ENCODE measurements at places on chromosomes 16 and 17.

DNA sequence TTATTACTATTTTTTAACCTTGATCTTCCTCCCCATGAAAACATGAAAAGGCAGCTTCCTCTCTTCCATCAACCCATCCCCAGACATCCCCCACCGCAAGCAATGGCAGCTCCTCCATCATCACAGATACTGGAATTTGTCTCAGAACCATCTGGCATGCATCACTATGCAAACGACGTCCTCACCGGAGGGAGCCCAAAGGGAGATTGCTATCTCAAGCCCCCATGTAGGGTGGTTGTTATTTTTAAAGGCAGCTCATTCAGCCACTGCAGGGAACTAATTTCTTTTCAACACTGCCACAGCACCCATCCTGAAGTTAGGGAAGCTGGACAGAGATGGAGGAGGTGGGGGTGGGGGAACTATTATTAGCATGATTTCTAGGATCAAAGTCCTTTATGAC is 222.5 kb downstream of the FOXL1 start:
- DNase-seq = no peak

GRCh38 chr16:71924710-71925109 is 29.4 kb downstream of the IST1 start:
- no peak for DNase-seq

DNA sequence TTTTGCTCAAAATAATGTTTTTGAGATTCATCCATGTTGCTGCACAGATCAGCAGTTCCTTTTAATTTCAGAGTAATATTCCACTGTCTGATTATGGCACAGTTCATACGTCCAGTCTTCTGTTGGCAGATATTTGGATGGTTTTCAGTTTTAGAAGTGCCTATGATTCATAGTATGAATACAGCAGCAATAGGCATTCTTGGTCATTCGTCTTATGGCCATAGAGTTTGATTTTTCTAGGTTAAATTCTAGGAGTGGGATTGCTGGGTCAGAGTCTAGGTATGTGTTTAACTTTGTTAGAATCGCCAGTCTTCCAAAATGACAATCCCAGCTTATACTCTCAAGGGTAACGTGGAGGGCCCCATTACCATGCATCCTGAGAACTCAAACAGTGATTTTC is 11.5 kb upstream of the IL34 start:
- DNase-seq = no peak

DNA sequence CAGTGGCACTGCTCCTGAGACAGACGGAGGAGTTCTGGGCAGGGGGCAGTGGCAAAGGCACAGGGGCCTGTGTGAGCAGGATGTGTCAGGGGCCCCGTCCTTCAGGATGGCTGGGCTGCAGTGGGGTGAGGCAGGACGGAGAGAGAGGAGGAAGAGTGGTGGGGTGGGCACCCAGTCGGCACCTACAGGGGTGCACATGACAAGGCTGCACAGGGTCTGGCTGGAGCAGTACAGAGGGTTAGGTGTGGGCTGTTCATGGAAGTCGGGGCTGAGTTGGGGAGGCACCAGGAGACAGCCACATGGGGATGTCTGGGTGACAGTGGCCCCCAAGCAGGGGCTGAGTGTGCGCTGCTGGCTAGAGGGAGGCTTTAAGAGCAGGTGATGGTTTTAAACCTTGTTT is 106.0 kb downstream of the RAB11FIP4 start:
- DNase-seq = no peak

DNA sequence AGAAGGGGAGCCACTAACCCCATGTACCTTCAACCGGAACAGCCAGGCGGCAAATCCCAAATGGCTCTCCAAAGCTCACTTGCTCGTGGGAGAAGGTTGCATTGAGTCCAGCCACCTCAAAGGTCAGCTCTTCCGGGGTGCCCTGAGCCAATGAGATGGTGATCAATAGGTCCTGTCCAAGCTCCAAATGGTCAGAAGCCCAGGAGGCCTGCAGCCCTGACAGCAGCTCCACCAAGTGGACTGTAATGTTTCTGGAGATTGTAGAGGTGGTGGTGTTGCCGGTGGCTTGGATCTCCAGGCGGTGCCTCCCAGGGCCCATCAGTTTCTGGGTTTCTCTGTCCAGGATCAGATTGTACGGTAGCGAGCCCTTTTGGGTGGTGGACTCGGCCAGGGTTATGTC is 39.9 kb upstream of the BCO1 start:
- DNase-seq = no peak

DNA sequence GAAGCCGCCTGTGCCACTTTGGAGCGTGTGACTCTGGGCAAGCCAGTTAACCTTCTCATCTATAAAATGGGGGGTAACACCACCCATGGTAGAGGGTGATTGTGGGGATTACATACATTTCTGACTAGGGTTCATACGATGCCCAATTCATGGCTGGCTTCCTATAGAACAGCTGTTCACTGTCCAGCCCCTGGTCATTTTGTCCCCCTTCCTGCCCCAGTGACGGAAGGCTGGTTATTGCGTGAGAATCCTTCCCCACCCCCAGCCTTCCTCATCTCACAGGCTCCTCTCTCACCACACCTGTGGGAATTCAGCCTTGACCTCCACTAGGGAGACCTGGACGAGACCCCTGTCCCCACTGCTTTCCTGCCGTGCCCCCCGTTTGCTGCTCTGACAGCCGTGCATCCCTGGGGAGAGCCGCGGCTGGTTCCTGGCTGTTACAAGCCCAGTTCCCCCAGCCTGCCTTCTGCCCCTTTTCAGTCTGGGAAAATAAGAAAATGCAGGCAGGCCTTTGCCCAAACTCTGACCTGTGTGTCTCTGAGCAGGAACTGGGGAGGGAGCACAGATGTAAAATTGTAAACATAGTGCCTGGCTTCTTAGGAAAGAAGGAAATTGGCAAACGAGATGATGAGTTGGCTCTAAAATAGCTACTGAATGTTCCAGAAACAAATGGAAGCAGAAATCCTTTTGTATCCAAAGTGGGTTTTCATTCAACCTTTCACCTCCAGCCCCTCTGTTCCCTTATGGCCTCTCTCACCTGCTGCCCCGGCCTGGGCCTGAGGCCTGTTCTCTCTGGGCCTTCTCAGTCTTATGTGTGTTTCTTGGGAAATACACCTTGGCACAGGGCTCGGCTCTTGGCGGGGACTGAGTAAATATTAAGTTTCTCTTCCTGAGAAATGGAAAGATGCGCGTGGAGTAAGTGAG is 67.3 kb downstream of the OR1D5 start:
- DNase-seq = no peak

DNA sequence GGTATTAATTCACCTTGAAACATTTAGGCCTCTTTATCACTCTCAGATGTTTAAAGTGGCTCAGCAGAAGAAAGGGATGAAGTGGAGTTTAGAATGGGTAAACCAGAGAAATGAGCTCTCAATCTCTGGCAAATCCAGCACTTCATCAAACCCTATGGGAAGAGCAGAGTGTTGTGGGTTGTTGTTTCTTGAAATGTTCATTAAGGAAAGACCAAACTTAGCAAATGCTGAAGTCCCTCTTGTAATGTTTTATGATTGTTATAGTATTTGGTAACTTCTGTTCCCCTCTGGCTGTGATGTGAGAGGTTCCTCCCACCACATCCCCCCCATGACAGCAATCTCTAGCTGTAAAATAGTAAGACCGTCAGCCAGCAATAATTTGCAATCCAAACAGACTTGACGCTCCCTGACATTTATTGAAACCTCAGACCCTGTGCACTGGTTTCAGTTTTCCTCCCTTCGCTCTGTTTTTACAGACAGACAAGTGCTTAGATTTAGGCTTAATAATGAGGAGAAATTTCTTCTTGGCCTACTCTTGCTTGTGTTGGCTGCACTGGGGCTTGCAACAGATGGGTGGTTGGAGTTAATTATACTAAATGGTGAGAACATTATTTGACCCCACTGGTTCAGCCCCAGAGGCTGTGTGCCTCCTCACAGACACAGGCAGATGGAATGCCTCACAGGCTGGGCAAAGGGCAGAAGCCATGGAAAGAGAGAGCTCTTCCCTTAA is 609.4 kb upstream of the SOX9 start:
- no peak for DNase-seq

- DNase-seq = no peak
These were observed 6.7 kb downstream of the PERCC1 start for GRCh38 chr16:1437606-1438005.

GRCh38 chr17:4405038-4405669 is 28.6 kb upstream of the SPNS3 start:
- DNase-seq = no peak

- peak; percentile 34 for DNase-seq
These were observed 10.1 kb upstream of the STAC2 start for GRCh38 chr17:39235555-39236449.

DNA sequence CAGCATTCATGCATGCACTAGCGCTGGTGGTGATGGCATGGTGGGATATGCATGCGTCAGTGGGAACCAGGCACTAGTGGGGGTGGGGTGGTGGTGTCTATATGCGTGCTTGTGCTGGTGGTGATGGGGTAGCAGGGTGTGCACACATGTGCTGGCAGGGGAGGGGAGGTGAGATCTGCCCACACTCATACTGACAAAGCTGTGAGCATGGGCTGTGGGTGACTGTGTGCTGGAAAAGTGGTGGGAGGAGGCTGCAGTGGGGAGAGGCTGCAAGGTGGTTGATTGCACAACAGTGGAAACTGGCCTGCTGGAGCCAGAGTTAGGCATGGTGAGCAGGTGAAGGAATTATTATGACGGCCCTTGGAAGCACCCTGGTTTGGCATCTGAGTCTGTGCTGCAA is 31.3 kb upstream of the TEKT1 start:
- peak; percentile 4 for DNase-seq

DNA sequence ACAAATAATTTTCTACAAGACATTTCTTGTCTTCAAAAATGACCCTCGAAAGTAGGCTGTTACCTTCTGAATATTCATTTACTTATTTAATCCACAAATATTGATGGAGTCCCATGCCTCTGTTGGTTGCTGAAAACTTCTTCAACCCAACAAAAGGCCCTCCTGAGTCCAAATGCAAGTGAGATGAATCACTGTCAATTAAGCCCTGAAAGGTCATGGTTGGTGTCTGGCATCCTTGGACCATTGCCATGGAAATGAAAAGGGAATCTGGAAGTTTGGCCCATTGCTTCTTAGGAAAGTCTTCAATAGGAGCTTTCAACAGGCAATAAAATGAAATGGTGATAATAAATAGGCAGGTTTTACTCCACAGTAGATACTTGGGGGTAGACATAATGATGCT is 364.7 kb upstream of the DYNLRB2 start:
- DNase-seq = no peak

GRCh38 chr16:63617047-63617989 is 1504.5 kb downstream of the CDH11 start:
- DNase-seq = no peak

DNA sequence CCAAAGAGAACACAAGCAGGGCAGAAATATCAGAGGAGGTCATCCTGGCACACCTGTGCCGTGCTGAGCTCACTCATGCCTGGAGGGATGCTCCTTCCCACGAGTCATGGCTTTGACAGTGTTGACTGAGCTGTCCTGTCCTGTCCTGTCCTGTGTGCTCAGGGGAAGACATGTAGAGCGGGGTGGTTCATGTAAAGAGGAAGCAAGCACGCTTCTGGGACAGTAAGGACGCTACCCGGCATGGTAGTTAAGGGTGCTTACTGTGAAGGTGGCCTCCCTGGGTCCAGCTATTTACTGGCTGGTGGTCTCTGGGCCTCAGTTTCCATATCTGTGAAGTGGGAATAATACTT is 398 bp downstream of the LGALS9 start:
- DNase-seq = no peak

GRCh38 chr16:19116711-19117449 is 3.1 kb downstream of the ITPRIPL2 start:
- no peak for DNase-seq

DNA sequence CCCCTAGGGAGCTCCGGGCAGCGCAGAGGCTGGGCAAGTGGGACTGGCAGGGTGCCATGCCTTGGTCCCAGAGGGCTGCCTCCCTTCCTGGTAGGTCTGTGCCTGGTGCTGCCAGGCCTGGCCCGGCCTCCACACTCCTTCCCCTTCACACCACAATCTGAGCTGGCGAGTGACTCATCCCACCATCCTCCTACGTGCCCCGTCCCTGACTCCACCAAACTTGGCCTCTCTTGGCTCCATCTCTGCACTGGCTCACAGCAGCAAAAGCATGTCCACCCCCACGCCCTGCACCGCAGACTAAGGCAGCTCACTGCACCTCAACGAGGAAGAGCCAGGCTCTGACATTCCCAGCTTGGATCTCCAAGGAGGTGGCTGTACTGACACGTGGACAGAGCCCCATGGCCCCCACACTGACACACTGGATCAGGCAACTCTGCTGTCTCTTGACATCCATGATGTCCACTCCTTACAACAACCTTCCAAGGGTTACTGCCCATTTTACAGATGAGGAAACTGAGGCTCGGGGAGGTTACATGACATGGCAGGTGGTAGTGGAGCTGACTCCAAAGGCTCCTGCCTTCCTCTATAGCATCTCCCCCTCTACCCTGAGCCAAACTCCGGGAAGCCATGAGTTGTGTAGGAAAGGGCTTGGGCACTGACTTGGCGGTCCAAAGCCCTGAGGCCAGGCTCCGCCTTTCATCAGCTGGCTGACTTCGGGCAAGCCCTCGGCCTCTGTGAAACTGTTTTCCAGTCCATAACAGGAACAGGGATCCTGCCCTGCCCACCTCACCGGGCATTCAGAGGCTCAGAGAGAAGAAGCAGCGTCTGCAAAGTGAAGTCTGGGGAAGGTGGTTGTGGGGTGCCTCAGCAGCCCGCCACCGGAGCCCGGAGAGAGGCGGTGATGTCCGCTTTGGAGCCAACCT is 20.1 kb upstream of the KRT19 start:
- DNase-seq = peak; percentile 46

DNA sequence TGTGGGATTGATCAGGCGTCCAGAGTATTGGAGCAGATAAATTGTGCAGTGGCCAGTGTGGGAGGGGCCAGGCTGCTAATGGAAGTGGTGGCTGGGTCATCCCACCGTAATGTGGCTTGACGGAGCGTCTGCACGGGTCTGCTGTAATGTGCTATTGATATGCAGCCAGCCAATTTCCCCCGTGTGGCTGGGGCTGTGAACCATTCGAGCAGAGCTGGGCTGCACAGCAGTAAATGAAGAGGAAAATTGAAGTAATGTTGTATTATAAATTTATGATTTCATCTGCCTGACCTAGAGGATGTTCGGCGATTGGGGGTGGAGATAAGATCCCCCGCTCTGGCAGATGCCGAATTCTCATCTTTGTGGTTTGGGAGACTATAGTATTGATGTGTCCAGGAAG is 121.5 kb downstream of the CCDC182 start:
- DNase-seq = no peak

DNA sequence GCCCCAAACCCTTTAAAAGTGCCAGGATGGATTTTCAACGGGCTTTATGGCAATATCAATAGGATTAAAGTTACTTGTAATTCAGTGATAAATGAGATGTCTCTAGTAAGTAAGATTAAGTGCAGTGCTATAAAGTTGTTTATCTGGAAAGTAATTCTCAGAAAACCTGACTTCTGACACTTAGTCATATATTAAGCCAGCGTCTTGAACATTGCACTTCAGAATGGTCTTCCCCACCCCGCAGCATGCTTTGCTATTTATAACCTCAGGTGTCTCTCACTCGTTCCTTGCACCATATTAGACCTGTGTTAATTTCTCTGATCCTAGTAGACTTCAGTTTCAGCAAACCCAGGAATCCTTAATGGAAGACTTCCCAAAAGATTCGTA is 2.1 kb upstream of the MAF start:
- no peak for DNase-seq
